ENCODE measurements at places on chromosomes 7 and 10. TPM values are rescaled to one million over a fixed set of nuclear protein-coding genes. Genes with fewer than 3 reads are reported as not detected.

- no peaks in the 10 kb centered on the region for H3K36me3 ChIP-seq
- no peaks in the 10 kb centered on the region for H3K4me1 ChIP-seq
- H3K27me3 ChIP-seq = no peaks in the 10 kb centered on the region
- no peak overlapping the region for H3K4me3 ChIP-seq
- H3K27ac ChIP-seq = no peak overlapping the region
Measured at GRCh38 chr7:136303162-136303561, 326.0 kb upstream of the MTPN start.

Gene MMS19
- total RNA-seq = 29.1 TPM

GRCh38 chr7:30430777-30431176 lies 47.8 kb downstream of the NOD1 start:
- no peaks in the 10 kb centered on the region for H3K36me3 ChIP-seq
- H3K27me3 ChIP-seq = no peaks in the 10 kb centered on the region
- no peak overlapping the region for H3K27ac ChIP-seq
- peaks cover 27% of the 10 kb centered on the region for H3K4me1 ChIP-seq

DNA sequence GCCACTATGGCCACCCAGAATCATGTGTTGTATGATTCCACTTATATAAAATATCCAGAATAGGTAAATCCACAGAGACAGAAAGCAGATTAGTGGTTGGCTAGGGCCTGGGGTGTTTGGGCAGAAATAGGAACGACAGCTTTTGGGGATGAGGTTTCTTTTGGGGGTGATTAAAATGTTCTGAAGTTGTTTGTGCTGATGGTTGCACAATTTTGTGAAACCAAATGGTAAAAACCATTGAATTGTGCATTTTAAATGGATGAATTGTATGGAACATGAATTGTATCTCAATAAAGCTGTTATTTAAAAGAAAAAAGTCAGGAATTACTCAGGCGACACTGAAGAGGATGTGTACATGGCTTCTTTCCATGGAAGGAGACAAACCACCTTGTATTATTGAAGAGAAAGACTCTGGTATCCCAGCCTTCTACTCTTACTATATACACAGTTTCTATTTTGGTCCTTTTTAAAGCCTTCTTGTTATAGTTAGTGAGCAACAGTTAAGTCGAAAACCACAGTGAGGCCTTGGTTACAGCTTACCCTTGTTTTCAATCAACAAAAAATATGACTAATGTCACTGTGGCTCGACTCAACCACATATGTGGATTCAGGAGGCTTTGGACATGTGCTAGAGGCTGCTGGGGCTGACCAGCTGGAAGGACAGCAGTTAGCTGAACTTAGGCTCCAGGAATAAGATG lies 57.1 kb upstream of the KMT2E start:
- H3K36me3 ChIP-seq = no peaks in the 10 kb centered on the region
- DNase-seq = no peak
- H3K4me3 ChIP-seq = no peak overlapping the region
- H3K4me1 ChIP-seq = no peaks in the 10 kb centered on the region

GRCh38 chr7:147022056-147022455 lies 905.5 kb downstream of the CNTNAP2 start:
- no peak overlapping the region for H3K27ac ChIP-seq
- H3K4me3 ChIP-seq = no peak overlapping the region
- no peaks in the 10 kb centered on the region for H3K27me3 ChIP-seq
- H3K36me3 ChIP-seq = no peaks in the 10 kb centered on the region

Gene SPDYE5
- total RNA-seq = not detected

Gene CLEC2L
- 0.05 TPM for total RNA-seq

DNA sequence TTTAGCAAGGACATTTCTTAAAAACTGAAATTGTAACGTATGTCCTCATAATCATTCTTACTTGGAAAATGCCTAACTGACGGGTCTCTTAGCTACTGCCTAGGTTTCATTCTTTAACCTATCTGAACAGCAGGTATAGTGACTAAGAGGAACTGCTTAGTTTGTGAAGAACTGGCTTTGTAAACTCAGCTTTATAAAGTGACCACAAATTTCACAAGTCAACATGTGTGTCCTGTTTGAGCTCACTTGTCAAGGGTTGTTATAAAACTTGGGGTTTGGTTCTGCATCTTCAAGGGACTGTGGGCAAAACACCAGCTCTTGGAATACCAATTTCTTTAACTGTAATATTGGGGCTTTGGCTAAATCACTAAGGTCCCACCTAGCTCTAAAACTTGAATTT lies 32.2 kb downstream of the MRPS33 start:
- no peaks in the 10 kb centered on the region for H3K27me3 ChIP-seq
- H3K36me3 ChIP-seq = no peaks in the 10 kb centered on the region
- no peak overlapping the region for H3K27ac ChIP-seq
- H3K4me3 ChIP-seq = no peak overlapping the region

DNA sequence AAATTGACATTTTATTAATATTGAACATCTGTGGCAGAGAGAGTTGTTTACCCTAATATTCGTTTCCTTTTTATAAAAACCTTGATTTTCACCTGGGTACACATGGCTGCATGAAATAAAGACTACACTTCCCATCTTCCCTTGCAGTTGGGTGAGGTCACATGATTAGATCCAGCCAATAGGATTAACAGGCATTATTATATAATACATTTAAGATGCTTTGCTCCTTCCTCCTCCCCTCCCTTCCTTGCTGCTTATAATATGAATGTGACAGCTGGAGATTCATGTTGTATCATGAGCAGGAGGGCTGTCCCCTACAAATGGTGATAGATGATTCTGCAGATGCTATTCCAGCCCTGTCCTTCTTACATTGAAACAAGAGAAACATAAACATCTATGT lies 146.6 kb downstream of the SH2D4B start:
- DNase-seq = no peak
- H3K4me3 ChIP-seq = no peak overlapping the region
- no peak overlapping the region for H3K27ac ChIP-seq
- H3K36me3 ChIP-seq = no peaks in the 10 kb centered on the region

Gene GTF2IRD1
- 3.3 TPM for total RNA-seq

- H3K36me3 ChIP-seq = no peaks in the 10 kb centered on the region
- no peak overlapping the region for H3K27ac ChIP-seq
- DNase-seq = no peak
- no peak overlapping the region for H3K4me3 ChIP-seq
- no peaks in the 10 kb centered on the region for H3K4me1 ChIP-seq
- peaks cover 2% of the 10 kb centered on the region for H3K27me3 ChIP-seq
Measured at GRCh38 chr10:132173185-132173584, 13.6 kb upstream of the DPYSL4 start.

Gene NKX2-3
- total RNA-seq = 0.09 TPM

GRCh38 chr10:120897343-120897742 lies 46.2 kb downstream of the WDR11 start:
- H3K27ac ChIP-seq = no peak overlapping the region
- no peaks in the 10 kb centered on the region for H3K27me3 ChIP-seq
- no peak overlapping the region for H3K4me3 ChIP-seq
- no peaks in the 10 kb centered on the region for H3K4me1 ChIP-seq
- no peaks in the 10 kb centered on the region for H3K36me3 ChIP-seq
- DNase-seq = no peak

GRCh38 chr7:156618780-156619367 lies 21.7 kb upstream of the RNF32 start:
- H3K36me3 ChIP-seq = no peaks in the 10 kb centered on the region
- no peak for DNase-seq
- H3K4me3 ChIP-seq = no peak overlapping the region
- H3K27me3 ChIP-seq = no peaks in the 10 kb centered on the region
- H3K27ac ChIP-seq = no peak overlapping the region

DNA sequence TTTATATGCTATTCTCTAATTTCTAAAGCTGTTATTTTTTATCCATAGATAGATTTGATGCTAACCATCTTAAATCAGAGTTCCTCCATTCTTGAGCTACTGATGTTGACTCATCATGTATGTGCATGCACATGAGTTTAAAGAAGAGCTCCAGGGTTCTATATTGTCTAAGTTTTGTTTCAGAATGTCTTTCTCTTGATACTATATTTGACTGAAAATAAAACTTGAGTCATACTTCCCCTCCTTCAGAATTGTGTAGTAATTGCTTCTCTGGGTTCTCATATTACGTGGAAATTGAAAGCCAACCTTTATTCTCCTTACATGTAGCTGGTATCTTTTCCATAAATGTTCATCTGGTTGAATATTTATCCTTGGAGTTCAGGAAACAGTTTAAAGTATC lies 89.4 kb downstream of the LRRTM3 start:
- H3K4me3 ChIP-seq = no peak overlapping the region
- no peak overlapping the region for H3K27ac ChIP-seq
- H3K36me3 ChIP-seq = no peaks in the 10 kb centered on the region
- DNase-seq = no peak

- no peak overlapping the region for H3K4me3 ChIP-seq
- H3K27me3 ChIP-seq = no peaks in the 10 kb centered on the region
- no peaks in the 10 kb centered on the region for H3K4me1 ChIP-seq
- H3K36me3 ChIP-seq = no peaks in the 10 kb centered on the region
- H3K27ac ChIP-seq = no peak overlapping the region
- no peak for DNase-seq
Measured at GRCh38 chr7:88826222-88826621, 30.7 kb upstream of the TEX47 start.

- no peaks in the 10 kb centered on the region for H3K4me1 ChIP-seq
- DNase-seq = no peak
- no peak overlapping the region for H3K4me3 ChIP-seq
Measured at GRCh38 chr7:22385326-22385725, 28.4 kb upstream of the RAPGEF5 start.

Gene CPXM2
- 0.92 TPM for total RNA-seq

Gene KCND2
- total RNA-seq = 0.05 TPM

- no peak for DNase-seq
- H3K36me3 ChIP-seq = no peaks in the 10 kb centered on the region
- no peak overlapping the region for H3K4me3 ChIP-seq
- no peak overlapping the region for H3K27ac ChIP-seq
- no peaks in the 10 kb centered on the region for H3K4me1 ChIP-seq
Measured at GRCh38 chr10:61589547-61590243, 73.0 kb upstream of the CABCOCO1 start.

- H3K27me3 ChIP-seq = no peaks in the 10 kb centered on the region
- no peaks in the 10 kb centered on the region for H3K4me1 ChIP-seq
- no peak overlapping the region for H3K4me3 ChIP-seq
- DNase-seq = no peak
- H3K36me3 ChIP-seq = no peaks in the 10 kb centered on the region
- no peak overlapping the region for H3K27ac ChIP-seq
Measured at GRCh38 chr7:13577566-13578145, 411.8 kb downstream of the ETV1 start.

GRCh38 chr10:124076148-124076733 lies 17.2 kb downstream of the CHST15 start:
- H3K36me3 ChIP-seq = no peaks in the 10 kb centered on the region
- DNase-seq = no peak
- peaks cover 3% of the 10 kb centered on the region for H3K27me3 ChIP-seq
- no peak overlapping the region for H3K4me3 ChIP-seq
- H3K27ac ChIP-seq = no peak overlapping the region

Gene DGKI
- 0.37 TPM for total RNA-seq

Gene C10orf67
- total RNA-seq = not detected

GRCh38 chr7:128263420-128263819 lies 22.3 kb downstream of the LEP start:
- H3K36me3 ChIP-seq = no peaks in the 10 kb centered on the region
- H3K27me3 ChIP-seq = no peaks in the 10 kb centered on the region
- no peak overlapping the region for H3K27ac ChIP-seq
- H3K4me1 ChIP-seq = no peaks in the 10 kb centered on the region
- H3K4me3 ChIP-seq = no peak overlapping the region

Gene TRIM73
- total RNA-seq = 1.7 TPM

DNA sequence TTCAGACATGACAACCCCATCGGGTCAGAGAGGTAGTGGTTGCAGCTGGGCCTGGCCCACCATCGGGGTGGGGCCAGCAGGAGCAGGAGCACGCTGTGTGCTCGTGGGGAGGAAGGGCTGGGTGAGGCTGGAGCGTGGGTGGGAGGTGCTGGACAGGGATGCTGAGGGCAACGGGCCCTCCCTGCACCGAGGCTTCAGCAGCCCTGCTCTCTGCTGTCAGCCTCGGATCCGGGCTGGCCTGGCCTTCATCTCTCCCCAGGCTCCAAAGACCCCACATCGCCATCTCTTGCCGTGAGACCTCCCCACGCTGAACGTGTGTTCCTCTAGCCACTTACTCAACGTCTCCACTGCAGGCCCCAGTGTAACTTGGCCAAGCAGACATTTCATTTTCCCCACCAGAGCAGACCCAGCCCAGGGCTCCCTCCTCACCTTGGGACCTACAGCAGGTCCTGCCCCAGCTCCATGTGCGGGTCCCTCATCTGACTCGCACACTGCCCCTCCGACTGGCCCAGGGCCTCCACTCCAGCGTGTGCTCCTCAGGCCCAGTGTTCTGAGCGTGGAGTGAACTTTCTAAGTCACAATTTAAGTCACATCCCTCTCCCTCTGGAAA lies 462.4 kb downstream of the DNAJB6 start:
- H3K4me1 ChIP-seq = no peaks in the 10 kb centered on the region
- DNase-seq = no peak
- no peaks in the 10 kb centered on the region for H3K36me3 ChIP-seq

Gene MYO3A
- total RNA-seq = 0.33 TPM

DNA sequence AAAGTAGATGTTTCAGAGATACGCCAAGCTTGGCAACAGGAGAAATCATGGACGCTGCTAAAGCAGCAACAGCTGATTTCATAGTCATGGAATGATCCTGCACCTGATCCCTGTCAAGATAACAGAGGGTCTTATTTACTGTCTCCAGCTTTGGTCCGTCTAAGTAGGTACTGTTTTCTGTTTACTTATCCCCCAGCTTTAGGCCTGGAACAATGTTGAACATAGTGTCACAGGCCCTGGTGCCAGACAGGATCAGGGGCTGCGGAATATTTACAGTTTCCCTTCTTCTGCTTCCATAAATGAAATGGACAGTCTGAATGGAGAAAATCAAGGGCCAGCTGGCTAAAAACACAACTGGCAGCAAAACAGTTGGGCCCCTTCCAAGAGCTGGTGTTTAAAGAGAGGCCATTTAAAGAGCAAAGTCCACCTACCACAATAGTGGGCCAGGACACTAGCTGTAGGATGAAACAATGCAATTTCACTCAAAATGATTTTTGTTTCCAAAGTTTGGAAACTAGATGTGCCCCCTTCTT lies 2.9 kb downstream of the GPR37 start:
- DNase-seq = no peak
- no peaks in the 10 kb centered on the region for H3K36me3 ChIP-seq
- peak overlapping the region; percentile 30 for H3K4me3 ChIP-seq
- peak overlapping the region; percentile 68 for H3K27ac ChIP-seq

Gene SFRP4
- 0.28 TPM for total RNA-seq

Gene TMEM196
- not detected for total RNA-seq

DNA sequence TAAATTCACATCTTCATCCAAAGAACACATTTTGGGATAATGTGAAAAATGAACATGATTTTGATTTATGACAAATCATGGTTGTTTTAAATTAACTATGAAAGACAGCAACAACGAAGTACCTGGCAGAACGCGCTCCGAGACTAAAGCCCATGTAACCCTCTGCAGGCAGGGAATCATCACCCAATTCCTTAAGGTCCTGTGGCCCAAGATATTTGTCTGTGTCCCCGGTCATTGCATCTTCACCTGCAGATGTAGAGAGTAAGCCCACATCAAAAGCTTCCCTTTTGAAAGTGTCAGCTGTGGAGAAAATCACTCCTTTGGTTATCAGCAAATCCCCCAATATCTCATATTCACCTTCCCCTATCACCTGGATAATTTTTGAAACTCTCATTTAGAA lies 232.5 kb upstream of the CCDC6 start:
- H3K27me3 ChIP-seq = no peaks in the 10 kb centered on the region
- no peak for DNase-seq
- H3K4me1 ChIP-seq = peaks cover 2% of the 10 kb centered on the region
- no peak overlapping the region for H3K4me3 ChIP-seq
- no peak overlapping the region for H3K27ac ChIP-seq
